ENCODE measurements at places on chromosomes 2 and 18. TPM values are rescaled to one million over a fixed set of nuclear protein-coding genes. Genes with fewer than 3 reads are reported as not detected.

- H3K27ac ChIP-seq: peak overlapping the region; percentile 96
- no peaks in the 10 kb centered on the region for H3K36me3 ChIP-seq
- H3K4me3 ChIP-seq: peak overlapping the region; percentile 75
- peak; percentile 75 for DNase-seq
- peaks cover 54% of the 10 kb centered on the region for H3K4me1 ChIP-seq
- H3K27me3 ChIP-seq: no peaks in the 10 kb centered on the region
Observed at GRCh38 chr2:42048299-42049220, 739 bp downstream of the PKDCC start.

GRCh38 chr2:160228141-160228917 lies 28.3 kb upstream of the ITGB6 start:
- no peak overlapping the region for H3K4me3 ChIP-seq
- no peak overlapping the region for H3K27ac ChIP-seq
- peaks cover 19% of the 10 kb centered on the region for H3K4me1 ChIP-seq
- no peaks in the 10 kb centered on the region for H3K36me3 ChIP-seq
- no peak for DNase-seq

GRCh38 chr2:1882471-1882870 lies 138.2 kb upstream of the PXDN start:
- no peak overlapping the region for H3K4me3 ChIP-seq
- DNase-seq: no peak
- H3K27ac ChIP-seq: no peak overlapping the region
- H3K36me3 ChIP-seq: no peaks in the 10 kb centered on the region
- H3K4me1 ChIP-seq: no peaks in the 10 kb centered on the region

GRCh38 chr2:54735636-54736035 lies 12.2 kb downstream of the EML6 start:
- H3K27ac ChIP-seq: no peak overlapping the region
- DNase-seq: no peak
- H3K36me3 ChIP-seq: no peaks in the 10 kb centered on the region
- H3K4me3 ChIP-seq: no peak overlapping the region

DNA sequence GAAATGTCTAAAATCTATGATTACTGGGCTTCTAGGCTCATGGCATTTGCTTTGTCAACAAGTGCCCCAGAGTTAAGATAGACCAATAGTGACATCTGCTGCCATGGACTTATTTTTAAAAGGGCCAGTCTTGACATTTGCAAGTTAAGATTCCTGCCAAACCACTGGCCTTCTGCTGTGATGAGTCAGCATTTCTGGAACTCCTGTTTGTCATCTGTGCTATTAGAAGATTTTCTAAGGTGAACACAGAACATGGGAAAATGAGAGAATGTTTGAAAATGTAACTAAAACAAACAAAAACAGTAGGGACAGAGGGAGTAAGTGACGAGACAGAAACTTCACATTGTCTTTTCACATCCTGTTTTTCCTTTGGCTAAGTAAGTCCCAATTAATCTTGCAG lies 93.7 kb upstream of the WDR75 start:
- H3K36me3 ChIP-seq: no peaks in the 10 kb centered on the region
- H3K4me1 ChIP-seq: peaks cover 52% of the 10 kb centered on the region
- no peaks in the 10 kb centered on the region for H3K27me3 ChIP-seq
- no peak overlapping the region for H3K4me3 ChIP-seq

- DNase-seq: peak; percentile 49
- H3K4me3 ChIP-seq: peak overlapping the region; percentile 88
- no peaks in the 10 kb centered on the region for H3K27me3 ChIP-seq
- peaks cover 38% of the 10 kb centered on the region for H3K4me1 ChIP-seq
- H3K27ac ChIP-seq: peak overlapping the region; percentile 81
- no peaks in the 10 kb centered on the region for H3K36me3 ChIP-seq
Observed at GRCh38 chr2:234954551-234954992, 2.8 kb downstream of the SH3BP4 start.

DNA sequence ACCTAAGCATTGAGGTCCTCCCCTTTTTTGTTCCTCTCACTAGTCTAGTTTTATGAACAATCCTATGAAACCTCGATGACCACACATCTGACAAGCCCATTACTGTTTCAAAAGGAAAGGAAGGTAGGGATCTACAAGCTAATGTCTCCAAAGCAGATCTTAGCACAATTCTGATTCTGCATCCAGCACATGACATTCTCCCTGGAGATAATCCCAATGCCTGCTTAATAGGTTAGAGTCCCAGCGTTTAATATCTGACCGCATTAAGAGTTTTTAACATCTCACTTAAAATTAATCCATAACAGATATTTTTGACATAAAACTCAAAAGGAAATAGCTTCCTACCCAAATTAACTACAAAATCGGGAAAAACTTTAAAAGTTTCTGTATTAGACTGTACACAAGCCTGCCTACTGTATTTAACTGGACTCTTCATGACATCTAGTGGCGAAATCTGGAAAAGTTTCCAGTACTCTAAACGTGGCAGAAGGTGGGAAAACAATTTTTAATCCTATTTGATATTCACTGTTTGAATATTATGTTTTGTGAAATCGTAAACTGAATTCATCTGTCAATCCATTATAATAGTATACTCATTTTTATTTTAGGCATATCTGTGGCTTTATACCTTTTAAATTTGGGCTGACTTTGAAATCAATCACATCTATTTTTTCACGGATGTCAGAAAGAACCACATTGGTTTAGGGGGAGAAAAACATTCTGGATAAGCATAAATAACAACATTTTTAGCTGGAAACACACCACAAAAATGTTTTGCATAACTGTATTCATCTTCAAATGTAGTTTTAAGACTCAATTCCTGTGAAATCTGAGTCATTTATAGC lies 62.4 kb downstream of the TXNL1 start:
- H3K4me3 ChIP-seq: no peak overlapping the region
- H3K4me1 ChIP-seq: peaks cover 10% of the 10 kb centered on the region
- no peak for DNase-seq
- H3K27me3 ChIP-seq: no peaks in the 10 kb centered on the region
- H3K36me3 ChIP-seq: no peaks in the 10 kb centered on the region

DNA sequence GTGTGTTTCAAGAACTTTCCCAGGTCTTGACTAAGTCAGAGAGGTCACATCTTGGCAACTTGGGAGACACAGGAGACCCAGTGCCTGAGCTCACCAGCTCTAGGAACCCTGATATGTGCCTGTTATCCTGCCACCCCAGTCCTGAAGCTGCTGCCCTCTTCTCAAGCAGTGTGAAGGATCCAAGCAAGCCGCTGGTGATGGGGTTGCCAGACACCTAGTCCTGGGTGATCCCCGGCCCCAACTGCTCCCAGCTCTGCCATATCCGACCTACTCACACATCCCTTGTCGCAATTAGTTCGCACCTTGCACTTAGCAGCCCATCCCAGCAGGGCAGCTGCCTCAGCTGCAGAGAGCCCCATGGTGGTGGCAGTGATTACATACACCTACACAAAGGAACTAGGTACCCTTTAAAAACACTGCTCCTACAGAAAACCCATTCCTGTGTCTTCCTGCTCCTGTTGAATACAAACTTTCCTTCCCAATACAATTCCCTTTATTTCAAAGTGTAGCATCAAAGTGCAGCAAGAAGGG lies 247.2 kb upstream of the RAB12 start:
- no peaks in the 10 kb centered on the region for H3K36me3 ChIP-seq
- no peak for DNase-seq
- no peak overlapping the region for H3K27ac ChIP-seq
- no peaks in the 10 kb centered on the region for H3K27me3 ChIP-seq
- H3K4me3 ChIP-seq: no peak overlapping the region

- no peak overlapping the region for H3K4me3 ChIP-seq
- H3K36me3 ChIP-seq: no peaks in the 10 kb centered on the region
- H3K27ac ChIP-seq: peak overlapping the region; percentile 76
- peak; percentile 95 for DNase-seq
Observed at GRCh38 chr2:37376421-37377186, 32.2 kb downstream of the QPCT start.

DNA sequence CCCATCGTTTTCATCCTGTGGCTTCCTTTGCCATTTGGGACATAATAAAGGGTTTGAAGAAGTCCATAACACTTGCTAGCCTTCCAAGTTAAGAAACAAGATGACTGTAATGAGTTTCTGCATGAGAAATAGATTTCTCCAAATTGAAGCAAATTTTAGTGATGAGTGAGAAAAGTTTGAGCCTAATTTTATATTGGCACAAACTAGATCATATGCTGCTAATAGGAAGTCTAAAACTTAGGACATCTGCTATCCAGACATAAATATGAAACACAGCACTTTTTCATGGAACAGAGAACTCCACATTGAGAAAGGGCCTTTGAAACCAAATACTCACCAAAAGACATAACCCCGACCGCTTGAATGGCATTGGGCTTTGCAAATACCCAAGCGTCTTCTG lies 39.8 kb downstream of the SLC38A11 start:
- no peaks in the 10 kb centered on the region for H3K27me3 ChIP-seq
- H3K4me1 ChIP-seq: peaks cover 11% of the 10 kb centered on the region
- no peak overlapping the region for H3K4me3 ChIP-seq
- DNase-seq: no peak
- H3K36me3 ChIP-seq: no peaks in the 10 kb centered on the region

DNA sequence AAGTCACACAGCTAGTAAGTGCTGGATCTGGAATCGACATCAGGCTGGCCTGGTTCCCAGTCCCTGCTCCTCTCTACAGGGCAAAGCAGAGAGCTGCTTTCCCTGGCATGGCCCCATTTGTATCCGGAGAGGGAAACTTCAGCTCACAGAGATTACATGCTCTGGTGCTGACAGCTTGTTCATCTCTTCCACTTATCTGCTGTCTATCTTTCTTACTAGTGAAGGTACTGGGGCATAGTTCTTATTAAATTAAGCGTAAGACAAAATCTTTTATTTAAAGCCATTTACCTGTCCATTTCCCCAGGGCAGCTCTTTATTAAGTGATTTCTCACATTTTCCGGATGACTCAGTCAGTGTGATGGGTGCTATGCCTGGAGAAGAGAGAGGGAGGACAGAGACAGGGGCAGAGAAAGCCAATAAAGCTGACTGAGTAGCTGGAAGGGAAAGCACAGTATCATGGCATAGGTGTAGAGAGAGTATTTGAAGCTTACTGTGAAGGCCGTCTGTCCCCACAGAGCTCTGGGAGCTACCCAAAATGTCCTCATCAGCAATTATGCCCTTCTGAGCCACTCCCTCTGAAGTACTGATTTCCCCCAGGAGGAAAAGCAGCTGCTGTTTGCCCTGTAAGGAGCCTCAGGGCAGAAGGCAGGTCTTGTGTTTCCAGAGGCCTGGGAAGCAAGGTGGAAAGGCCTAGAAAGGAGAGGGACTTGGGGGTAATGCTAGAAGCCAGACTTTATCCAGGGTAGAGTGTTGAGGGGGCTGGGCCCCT lies 44.1 kb upstream of the EPAS1 start:
- H3K4me3 ChIP-seq: no peak overlapping the region
- H3K4me1 ChIP-seq: peaks cover 10% of the 10 kb centered on the region
- H3K36me3 ChIP-seq: no peaks in the 10 kb centered on the region
- H3K27ac ChIP-seq: no peak overlapping the region

DNA sequence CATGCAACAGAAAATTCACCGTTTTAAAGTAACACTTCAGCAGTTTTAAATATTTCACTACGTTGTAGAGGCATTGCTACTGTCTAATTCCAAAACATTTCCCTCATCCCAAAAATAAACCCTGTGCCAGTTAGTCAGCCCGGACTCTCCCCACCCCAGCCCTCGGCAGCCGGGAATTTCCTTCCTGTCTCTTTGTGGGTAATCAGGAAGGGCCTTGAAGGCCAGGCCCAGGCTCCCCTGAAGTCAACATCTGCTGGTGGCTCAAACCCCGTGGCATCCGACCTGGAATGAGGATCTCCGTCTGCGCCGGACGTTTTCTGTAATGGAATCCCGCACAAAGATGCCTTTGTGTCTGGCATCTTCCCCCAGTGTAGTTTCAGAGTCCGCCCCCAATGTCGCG lies 219.6 kb downstream of the SNTG2 start:
- no peaks in the 10 kb centered on the region for H3K4me1 ChIP-seq
- H3K4me3 ChIP-seq: no peak overlapping the region
- DNase-seq: no peak
- no peaks in the 10 kb centered on the region for H3K27me3 ChIP-seq
- no peaks in the 10 kb centered on the region for H3K36me3 ChIP-seq

- no peaks in the 10 kb centered on the region for H3K27me3 ChIP-seq
- H3K4me1 ChIP-seq: no peaks in the 10 kb centered on the region
- H3K4me3 ChIP-seq: no peak overlapping the region
Observed at GRCh38 chr18:67468038-67468437, 48.5 kb downstream of the DSEL start.

The REEP1 gene
- total RNA-seq: 98.0 TPM

The CYB5A gene
- 137 TPM for total RNA-seq

The FSHR gene
- total RNA-seq: not detected

The REG1B gene
- not detected for total RNA-seq

The TMEM198 gene
- 1.7 TPM for total RNA-seq

The NPPC gene
- total RNA-seq: not detected

The HYCC2 gene
- total RNA-seq: 20.2 TPM

The METTL4 gene
- total RNA-seq: 5.4 TPM

The SERPINB10 gene
- not detected for total RNA-seq

The ASB18 gene
- not detected for total RNA-seq

The ASPRV1 gene
- 1.1 TPM for total RNA-seq

The CNTNAP5 gene
- 1.4 TPM for total RNA-seq

The DLX2 gene
- 0.14 TPM for total RNA-seq

Measured in sigmoid colon (tissue), 7 donors.